ENCODE measurements at places on chromosomes 2 and 18.

DNA sequence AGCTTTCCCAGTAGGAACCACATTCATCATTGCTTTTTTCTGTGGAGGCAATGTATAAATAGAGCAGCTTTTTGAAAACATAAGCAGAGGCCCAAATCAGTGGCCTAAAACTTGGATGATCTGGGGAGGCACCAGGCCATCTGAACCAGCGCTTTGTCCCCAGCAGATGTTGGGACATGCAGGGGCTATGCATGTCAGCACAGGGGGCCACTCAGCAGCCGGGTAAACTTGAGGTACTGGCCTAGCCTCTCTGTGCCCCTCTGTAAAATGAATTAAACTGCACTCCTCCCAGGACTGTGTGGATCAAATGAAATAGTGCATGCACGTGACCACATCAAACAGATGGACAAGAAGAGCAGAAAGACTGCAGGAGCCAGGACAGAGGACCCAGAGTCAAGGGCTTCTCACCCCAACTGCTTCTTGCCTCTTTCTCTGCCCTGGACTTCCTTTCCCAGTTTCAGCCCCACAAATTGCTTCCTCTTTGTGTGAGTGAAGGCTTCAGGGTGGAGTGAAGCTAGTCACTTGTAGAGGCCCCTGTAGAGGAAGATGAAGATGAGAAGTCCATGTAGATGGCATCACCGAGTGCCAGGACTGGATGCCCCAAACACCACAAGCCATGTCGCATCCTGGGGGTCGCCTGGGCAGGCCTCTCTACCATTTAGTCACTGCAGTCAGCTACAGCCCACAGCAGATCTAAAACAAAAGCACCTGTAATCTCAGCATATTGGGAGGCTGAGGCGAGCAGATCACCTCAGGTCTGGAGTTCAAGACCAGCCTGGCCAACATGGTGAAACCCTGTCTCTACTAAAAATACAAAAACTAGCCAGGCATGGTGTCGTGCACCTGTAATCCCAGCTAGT is 53.2 kb downstream of the IMPA2 start:
- no peak overlapping the region for H3K4me3 ChIP-seq
- H3K27ac ChIP-seq: no peak overlapping the region
- H3K36me3 ChIP-seq: peaks cover 10% of the 10 kb centered on the region
- H3K4me1 ChIP-seq: peaks cover 13% of the 10 kb centered on the region
- no peaks in the 10 kb centered on the region for H3K27me3 ChIP-seq

DNA sequence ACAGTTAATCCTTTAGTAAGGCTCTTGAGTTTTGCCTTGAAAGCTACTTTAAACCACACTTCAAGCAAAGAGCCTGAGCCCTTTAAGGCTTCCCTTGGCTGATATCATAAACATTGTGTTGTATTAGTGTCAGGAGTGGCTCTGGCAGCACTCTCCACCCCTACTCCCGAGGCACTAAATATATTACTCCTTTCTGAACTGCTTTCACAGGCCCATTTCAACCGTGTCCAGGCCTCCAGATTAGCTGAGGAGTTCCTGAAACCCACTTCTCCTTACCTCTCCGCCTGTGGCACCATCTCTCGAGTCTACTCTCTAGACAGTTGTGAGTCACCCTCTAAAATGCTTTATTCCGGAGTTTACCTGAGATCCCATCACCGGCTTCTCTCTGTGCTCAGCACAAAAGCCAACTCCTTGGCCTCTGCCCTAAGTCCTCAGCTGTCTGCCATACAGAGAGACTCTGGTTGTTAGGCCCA is 14.4 kb upstream of the STON1 start:
- H3K4me3 ChIP-seq: no peak overlapping the region
- H3K4me1 ChIP-seq: no peaks in the 10 kb centered on the region
- no peaks in the 10 kb centered on the region for H3K27me3 ChIP-seq
- peak overlapping the region; percentile 50 for H3K27ac ChIP-seq
- H3K36me3 ChIP-seq: peaks cover 44% of the 10 kb centered on the region

DNA sequence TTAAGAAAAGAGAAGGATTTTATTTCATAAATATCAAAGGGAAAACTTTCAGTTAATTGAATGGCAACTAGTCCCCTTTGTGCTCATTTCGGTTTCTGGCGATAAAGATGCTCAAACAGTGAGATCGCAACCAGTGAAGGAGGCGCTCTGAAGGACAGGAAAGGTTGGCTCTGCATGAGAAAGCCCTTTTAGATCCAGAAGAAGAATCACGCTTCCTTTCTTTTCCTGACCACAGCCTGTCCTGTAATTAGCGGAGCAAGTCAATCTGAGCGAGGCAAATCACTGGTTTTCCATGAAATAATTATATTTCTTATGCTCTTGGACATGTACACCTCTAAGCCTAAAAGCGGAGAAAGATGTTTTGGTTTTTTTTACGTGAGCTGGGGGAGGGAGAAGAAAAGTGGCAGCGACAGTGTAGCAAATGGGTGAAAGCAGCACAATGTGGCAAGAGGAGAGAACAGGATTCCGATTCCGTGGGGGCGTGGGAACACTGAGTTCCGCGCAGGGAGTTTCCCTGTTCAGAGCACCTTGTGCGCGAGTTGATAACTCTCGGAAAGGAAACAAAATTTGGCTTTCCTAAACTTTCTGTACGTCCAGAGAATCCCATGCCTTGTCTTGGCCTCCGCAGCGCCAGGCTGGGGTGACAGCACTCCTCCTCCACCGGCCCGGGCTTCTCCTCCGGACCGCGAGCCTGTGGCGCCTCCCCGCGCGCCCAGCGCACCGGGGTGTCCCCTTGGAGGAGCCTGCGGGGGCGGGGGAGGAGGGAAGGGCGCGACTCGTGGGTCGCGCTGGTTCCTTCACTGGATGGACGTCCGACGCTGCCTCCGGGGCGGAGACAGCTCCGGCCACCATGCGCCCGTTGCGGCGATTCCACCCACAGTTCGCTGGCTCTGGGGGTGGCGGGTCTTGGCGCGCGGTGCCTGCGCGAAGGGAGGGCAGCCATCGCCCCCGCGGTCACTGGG is 620 bp upstream of the SLC9A2 start:
- H3K36me3 ChIP-seq: no peaks in the 10 kb centered on the region
- H3K4me1 ChIP-seq: peaks cover 8% of the 10 kb centered on the region
- peak overlapping the region; percentile 45 for H3K4me3 ChIP-seq
- no peak for DNase-seq
- H3K27me3 ChIP-seq: peaks cover 38% of the 10 kb centered on the region

GRCh38 chr2:225452677-225453076 is 53.2 kb downstream of the NYAP2 start:
- DNase-seq: no peak
- no peaks in the 10 kb centered on the region for H3K4me1 ChIP-seq
- H3K4me3 ChIP-seq: no peak overlapping the region

DNA sequence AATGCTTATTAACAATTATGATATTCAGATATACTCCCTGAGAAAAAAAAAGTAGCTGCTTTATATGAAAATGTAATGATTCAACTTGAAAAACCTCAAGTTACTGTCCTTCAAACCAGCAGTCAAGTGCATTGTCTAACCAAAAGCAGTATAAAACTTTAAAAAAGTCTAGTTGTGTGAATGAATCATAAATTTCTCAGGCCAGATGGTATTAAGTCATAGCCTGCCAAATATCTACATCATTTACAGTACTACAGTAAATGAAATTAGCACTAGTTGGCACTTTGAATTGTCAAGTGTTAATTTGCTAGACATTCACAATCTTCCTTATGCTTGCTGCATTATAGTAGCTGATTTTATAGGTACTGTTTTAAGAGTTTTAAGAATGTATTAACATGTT is 85.9 kb downstream of the CBLN2 start:
- no peak overlapping the region for H3K4me3 ChIP-seq
- no peaks in the 10 kb centered on the region for H3K4me1 ChIP-seq
- DNase-seq: no peak
- no peak overlapping the region for H3K27ac ChIP-seq
- no peaks in the 10 kb centered on the region for H3K36me3 ChIP-seq
- no peaks in the 10 kb centered on the region for H3K27me3 ChIP-seq

DNA sequence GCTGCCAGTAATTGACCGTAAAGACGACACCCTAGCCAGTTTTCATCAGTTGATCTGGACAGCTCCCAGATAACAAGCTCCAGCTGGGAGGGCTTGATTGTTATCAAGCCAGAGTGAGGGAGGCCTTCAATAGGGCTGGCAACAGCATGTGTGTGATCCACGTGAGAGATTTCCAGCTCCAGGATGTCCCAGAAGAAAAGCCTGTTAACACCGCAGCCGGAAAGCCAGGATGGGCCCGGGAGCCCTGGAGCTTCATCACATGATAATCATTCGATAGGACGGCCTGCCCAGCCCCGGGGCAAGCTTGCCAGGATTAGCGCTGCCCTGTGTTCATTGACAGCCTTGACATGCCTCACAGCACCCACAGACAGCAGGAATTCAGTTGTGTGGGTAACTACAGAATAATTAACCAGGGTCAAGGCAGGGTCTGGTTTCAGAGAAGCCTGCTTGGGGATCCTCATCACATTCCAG is 182.5 kb downstream of the C1D start:
- no peaks in the 10 kb centered on the region for H3K36me3 ChIP-seq
- H3K27ac ChIP-seq: peak overlapping the region; percentile 71
- H3K4me3 ChIP-seq: no peak overlapping the region

- no peak overlapping the region for H3K4me3 ChIP-seq
- DNase-seq: no peak
- H3K4me1 ChIP-seq: no peaks in the 10 kb centered on the region
These were observed 279.8 kb downstream of the NAPG start for GRCh38 chr18:10805587-10806118.

DNA sequence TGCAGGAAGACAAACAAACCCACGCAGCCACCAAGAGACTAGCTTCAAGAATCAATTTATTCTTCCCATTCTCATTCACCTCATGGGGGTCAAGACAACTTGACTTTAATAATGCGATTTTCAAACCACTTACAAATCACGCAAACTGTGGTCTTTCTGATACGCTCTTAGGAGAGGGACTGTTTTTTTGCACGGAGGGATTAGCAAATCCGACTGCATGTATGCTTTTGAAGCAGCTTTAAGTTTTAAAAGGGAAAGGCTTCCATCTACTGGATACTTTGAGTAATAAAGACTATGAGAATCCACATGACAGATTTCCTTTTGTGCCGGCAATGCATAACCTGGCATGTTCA is 322.9 kb upstream of the KCNJ3 start:
- H3K4me1 ChIP-seq: no peaks in the 10 kb centered on the region
- no peaks in the 10 kb centered on the region for H3K36me3 ChIP-seq
- H3K4me3 ChIP-seq: no peak overlapping the region
- no peak for DNase-seq

DNA sequence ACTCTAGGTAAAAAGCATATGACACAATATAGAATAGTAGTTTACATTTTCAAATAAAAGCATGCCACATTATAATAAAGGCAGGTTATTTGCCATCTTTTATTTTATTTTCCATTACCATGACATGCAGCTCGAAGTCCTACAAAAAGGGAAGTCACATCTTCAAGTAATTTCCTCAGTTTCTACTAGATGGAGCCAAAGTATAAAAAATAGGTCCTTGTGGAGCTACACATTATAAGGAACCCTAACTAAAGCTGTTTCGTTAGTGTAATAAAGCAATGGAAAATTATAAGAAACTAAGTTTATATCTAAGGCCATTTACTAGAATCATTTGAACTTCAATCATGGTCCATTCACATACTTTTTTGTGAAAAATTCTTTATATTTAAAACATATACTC is 674.5 kb downstream of the KCNJ3 start:
- DNase-seq: no peak
- H3K27me3 ChIP-seq: no peaks in the 10 kb centered on the region
- no peak overlapping the region for H3K4me3 ChIP-seq

GRCh38 chr18:34598120-34598635 is 111.9 kb upstream of the DTNA start:
- DNase-seq: no peak
- H3K27me3 ChIP-seq: no peaks in the 10 kb centered on the region
- no peaks in the 10 kb centered on the region for H3K36me3 ChIP-seq
- H3K4me1 ChIP-seq: no peaks in the 10 kb centered on the region
- H3K27ac ChIP-seq: peak overlapping the region; percentile 8
- H3K4me3 ChIP-seq: no peak overlapping the region

DNA sequence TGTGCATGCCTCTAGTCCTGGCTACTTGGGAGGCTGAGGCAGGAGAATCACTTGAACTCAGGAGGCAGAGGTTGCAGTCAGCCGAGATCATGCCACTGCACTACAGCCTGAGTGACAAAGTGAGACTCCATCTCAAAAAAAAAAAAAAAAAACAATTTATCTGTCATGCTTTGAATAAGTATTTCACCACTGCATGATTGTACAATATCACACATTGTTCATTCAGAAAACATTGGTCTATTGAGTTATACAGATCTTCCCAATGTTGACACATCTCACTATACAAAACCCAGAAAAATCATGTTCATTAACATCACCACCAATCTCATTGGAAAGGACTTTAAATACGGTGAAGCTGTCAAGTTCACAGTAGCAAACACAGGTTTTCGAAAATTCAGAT is 46.8 kb upstream of the PPM1B start:
- no peaks in the 10 kb centered on the region for H3K27me3 ChIP-seq
- H3K4me1 ChIP-seq: no peaks in the 10 kb centered on the region
- no peak for DNase-seq

DNA sequence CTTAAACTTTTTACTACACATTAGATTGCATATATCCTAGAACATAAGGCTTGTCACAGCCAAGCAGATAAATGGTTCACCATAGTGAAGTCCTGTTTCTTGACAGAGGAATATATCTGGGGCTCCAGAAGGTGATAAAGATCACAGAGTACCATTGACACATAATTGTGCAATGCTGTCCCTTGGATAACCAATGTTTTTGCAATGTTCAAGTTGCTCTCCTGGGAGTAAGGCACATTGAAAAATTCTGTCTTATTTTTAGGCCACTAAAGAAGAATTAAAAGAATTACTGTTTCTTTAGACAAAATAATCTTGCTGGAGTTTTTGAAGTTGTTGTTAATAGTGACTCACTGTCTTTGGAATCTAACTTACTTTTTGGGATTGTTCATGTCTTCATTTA is 1132.8 kb downstream of the LRP1B start:
- no peaks in the 10 kb centered on the region for H3K27me3 ChIP-seq
- H3K4me3 ChIP-seq: no peak overlapping the region
- H3K4me1 ChIP-seq: no peaks in the 10 kb centered on the region
- no peak for DNase-seq
- H3K36me3 ChIP-seq: no peaks in the 10 kb centered on the region

DNA sequence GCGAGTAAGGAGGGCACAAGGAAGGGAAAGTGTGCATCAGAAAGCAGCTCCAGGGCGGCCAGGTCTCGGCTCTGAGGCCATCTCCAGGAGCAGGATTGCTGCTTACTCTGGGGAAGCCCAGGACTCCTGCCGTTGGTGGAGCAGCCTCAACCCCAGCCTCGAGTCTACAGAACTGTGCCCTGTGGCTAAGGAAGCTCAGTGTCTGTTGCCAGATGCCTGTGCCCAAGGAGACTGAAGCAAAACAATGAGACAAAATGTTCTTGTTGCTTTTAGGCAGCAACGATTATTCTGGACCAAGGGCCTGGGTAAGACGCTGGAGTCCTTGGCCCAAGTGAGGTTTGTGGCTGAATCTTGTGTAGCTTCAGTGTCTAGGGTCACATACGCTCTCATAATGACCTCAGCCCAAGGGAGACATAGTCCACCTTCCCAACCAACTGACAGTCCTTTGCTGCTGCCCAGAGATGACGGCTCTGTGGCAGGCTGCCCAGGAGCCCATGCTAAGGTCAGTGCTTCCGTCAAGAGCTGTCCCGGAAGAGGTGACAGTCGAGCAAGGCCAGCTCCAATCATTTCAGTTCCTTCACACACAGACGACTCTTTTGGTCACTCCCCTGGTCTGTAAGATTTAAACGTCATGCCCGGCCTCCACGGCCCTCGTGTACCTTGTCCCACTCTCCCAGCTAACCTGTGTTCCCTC is 223.8 kb downstream of the TTC32 start:
- H3K36me3 ChIP-seq: no peaks in the 10 kb centered on the region
- no peak for DNase-seq
- H3K27ac ChIP-seq: peak overlapping the region; percentile 59
- no peaks in the 10 kb centered on the region for H3K4me1 ChIP-seq
- H3K4me3 ChIP-seq: no peak overlapping the region
